ENCODE measurements at places on chromosomes 1 and 21. TPM values are rescaled to one million over a fixed set of nuclear protein-coding genes. Genes with fewer than 3 reads are reported as not detected.

DNA sequence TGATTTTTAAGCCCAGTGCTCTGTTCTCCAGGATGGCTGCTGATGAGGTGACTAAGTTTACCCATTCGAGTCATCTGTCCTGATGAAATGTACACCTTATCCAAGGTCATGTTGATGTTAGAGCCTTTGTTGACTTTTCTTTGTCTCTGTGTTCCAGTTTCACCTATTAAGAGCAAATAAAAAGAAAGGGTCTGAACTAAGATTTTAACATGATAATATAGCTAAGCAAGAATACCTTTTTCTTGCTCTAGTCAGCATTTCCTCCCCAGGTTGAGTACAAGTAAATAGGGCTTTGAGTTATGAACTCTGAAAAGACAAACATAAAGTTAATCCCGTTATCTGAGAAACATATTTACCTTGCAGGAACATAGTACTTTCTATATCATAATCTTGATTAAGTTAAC, 52.1 kb upstream of the GPR88 start:
- no peak for DNase-seq

DNA sequence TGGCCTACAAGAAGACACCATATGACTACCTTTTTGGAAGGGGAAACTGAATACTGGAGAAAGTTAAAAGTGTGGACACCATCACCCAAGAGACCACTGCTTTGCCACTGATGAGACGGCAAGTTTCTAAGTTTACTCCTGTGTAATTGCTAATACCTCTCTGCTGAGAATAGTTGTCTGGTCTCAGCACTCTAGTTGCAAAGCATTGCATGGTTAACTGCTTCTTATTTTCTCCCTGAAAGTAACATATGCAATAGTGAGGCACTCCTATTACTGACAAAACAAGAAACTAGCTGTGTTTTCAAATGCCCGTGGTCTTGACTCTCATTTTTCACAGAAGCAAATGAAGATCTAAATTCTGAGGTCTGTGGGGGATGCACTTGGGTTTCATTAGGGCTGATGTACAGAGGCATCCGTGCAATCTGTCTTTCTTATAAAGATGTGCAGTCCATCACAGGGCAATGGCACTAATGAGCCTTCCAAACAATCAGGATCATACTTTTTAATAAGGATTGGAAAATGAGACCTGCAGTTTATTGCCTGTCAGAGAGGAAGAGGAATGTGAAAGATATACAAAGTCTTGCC, 62.9 kb downstream of the IFI44 start:
- DNase-seq, result no peak

GRCh38 chr1:25933479-25934365, 27.5 kb upstream of the STMN1 start:
- DNase-seq, result no peak

NECTIN4 gene
- total RNA-seq, result not detected

DNA sequence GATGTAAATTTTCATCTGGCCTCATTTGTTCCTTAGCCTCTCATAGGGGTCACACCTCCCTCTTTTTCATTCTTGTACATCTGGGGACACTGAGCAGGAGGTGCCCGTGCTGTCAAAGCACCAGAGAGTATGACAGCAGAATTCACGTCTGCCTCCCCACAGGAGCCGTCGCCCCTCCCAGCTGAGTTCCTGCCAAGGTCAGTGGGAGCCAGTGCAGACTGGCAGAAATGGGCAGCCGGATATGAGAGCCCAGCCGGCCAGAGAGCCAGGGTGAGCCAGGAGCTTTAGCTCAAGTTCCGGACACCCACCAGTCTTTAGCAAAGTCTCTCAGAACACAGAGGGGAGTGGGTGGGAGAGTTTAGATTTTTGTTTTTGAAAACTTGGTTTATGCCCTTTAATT, 21.9 kb downstream of the GPR137B start:
- no peak for DNase-seq

All from endodermal cell (in vitro differentiated cells).